Muscle of leg (tissue), 16 donors: ENCODE measurements at places on chromosomes 7 and 10. TPM values are rescaled to one million over a fixed set of nuclear protein-coding genes. Genes with fewer than 3 reads are reported as not detected.

- no peak for DNase-seq
Observed at GRCh38 chr7:135095450-135095849, 52.4 kb upstream of the TMEM140 start.

DNA sequence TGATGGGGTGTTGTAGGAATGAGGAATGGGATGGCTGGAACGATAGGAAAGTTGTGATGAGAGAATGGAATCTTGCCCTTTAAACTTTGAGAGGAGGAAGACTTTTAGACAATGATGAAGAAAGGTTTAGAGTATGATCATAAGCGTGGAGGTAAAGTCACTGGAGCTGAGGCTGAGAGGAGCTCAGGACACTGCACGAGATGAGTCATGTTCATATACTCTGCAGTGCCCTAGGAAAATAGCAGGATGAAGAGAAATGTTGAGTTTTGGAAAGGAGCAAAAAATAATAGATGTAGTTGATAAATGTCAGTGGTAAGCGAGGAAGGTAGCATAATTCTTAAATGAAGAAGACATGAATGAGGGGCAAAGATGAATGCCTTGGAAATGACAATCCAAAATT, 28.3 kb upstream of the CUL1 start:
- no peak for DNase-seq

GRCh38 chr7:150738092-150738491, 874 bp downstream of the GIMAP5 start:
- DNase-seq: no peak

DNA sequence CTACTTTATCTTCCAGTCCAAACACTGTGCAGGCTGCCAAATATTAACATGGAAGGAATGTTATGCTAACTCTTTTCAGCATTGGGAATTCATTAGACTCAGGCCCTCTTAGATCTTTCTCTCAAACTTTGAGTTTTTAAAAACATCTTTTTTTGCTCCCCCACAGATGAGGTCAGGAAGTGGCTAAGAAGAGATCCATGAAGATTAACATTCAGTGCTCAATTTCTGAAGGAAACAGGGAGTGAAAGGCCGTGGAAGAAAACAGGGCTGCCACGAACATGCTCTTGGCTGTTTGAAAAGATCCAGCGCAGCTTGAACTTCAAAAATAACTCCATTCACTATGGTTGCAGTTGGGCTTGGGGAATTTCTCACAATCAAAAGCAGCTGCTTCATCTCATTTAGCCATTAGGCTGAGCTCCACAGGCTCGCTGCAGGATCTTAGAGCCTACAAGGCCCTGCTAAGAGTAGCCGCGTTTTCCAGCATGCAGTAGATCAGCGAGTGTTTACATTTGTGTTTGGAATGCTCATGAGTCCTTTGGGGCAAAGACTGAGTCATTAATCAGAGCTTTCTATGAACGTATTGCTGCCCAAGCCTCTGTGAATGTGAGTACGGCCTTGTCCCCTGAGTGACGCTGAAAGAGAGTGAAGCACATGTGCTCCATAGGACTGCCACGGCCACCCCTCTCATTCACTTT, 41.2 kb upstream of the TNS3 start:
- DNase-seq: peak; percentile 99

DNA sequence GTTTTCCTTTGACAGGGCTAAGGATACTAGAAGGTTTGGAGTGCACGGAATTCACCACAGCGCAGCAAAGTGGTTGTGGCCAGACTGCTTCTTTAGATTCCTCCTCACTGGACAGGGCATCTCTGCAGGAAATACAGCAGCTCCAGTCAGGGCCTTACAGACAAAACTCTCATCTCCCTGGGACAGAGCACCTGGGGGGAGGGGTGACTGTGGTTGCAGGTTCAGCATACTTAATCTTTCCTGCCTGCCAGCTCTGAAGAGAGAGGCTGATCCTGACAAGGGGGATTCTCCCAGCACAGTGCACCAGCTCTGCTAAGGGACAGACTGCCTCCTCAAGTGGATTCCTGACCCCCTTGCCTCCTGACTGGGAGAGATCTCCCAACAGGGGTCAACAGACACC, 1257.9 kb downstream of the NXPH1 start:
- DNase-seq: no peak

- DNase-seq: no peak
Observed at GRCh38 chr7:98784216-98784785, 85.5 kb downstream of the TMEM130 start.

DNA sequence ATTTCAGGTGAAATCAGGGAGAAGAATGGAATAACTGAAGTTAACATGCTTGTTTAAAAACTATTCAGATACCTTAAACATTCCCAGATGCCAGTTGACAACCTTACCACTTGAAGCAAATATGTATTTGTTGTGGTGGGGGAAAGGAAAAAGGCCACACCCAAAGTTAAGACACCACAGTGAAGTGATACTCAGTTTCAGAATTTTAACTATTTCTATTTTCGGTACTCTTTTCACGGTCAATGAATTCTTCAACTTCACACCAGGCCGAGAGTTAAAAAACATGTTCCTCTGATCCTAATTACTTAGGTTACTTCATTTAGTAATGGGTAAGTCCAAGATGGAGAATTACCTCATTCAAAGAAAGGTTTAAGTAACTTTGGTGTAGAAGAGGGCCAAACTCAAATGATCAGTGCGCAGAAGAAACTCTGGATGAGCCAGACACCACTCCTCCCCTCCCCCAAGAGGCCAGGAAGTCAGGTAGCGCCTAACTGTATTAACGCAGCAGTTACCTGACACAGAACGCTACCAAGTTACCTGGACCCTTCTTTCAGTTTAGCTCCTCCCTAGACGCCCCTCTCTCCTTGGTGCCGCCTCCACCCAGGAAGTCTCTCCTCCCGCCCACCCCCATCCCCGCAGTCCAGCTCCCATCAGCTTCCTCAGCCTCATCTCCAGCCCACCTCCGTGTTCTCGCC, 700 bp downstream of the MTPN start:
- DNase-seq: no peak

- no peak for DNase-seq
Observed at GRCh38 chr7:4841836-4842235, 20.0 kb downstream of the PAPOLB start.

- no peak for DNase-seq
Observed at GRCh38 chr10:74151879-74152722, 1.1 kb downstream of the ADK start.

GRCh38 chr7:45983720-45984255, 62.7 kb upstream of the IGFBP3 start:
- peak; percentile 73 for DNase-seq

DNA sequence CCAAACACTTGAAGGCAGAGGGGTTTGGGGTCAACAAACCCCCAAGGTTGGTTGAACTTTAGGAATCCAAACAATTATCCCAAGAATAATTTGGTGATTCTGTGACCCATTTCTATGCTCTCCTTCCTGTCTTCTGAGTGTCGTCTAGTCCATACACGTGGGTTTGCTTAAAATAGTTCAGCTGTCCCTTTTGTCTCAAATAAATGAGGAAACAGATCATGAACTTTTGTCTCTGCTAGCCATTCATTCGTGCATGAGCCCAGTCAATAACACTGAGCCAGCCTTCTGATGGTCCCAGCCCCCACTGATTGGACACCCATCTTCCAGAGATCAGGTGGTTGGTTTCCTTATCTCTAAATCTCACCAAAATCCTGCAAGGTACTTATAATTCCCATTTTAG, 255.4 kb downstream of the PRPF18 start:
- DNase-seq: no peak

- no peak for DNase-seq
Observed at GRCh38 chr10:130487566-130487965, 351.4 kb downstream of the GLRX3 start.

Gene OR2A7
- polyA plus RNA-seq: 1.4 TPM

Gene COL26A1
- 5.3 TPM for polyA plus RNA-seq

Gene CYP3A5
- 0.58 TPM for polyA plus RNA-seq

Gene MMRN2
- 17.9 TPM for polyA plus RNA-seq
